ENCODE measurements at places on chromosomes 16 and 17.

- no peak for DNase-seq
Measured at GRCh38 chr16:57640612-57641011, 12.2 kb downstream of the ADGRG1 start.

- no peak for DNase-seq
Measured at GRCh38 chr16:13906168-13907089, 13.5 kb upstream of the ERCC4 start.

DNA sequence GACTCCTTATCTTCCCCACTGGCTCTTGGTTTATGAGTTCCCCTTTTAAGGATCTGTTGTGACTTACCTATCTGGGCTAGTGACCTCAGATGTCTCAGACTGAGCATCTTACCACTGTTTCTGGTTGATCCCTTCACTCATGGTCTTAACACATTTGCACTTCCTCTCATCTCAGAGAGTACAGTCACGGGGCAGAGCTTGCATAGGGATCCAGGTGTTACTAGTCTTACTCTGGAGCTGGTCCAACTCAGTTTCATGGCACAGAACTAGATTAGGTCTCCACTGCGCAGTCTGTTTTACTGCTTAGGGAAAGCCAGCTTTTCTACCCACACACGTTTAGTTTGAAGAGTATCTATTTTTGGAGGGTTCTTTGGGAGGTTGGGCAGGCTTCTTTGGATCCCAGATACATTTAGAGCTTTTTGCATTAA lies 10.2 kb downstream of the GABARAPL2 start:
- DNase-seq = no peak

GRCh38 chr17:47232465-47232864 lies 21.2 kb upstream of the ITGB3 start:
- DNase-seq = no peak

DNA sequence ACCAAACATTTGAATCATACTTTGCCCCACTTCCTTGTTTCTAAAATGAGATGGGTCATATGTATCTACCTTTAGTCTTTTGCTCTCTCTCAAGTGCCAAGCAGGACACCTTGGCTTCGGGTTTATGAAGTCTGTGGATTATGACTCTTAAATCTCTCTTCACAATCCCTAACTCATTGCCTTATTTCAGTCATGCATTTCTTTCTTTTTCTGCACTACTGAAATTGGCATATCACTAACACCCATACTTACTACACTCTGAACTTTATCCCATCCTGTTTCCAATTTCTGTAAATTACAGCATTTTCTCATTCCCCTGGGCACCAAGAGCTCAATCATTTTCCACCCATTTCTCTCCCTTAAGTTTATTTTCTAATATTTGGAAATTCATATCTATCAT lies 42.0 kb downstream of the ABCA9 start:
- no peak for DNase-seq

DNA sequence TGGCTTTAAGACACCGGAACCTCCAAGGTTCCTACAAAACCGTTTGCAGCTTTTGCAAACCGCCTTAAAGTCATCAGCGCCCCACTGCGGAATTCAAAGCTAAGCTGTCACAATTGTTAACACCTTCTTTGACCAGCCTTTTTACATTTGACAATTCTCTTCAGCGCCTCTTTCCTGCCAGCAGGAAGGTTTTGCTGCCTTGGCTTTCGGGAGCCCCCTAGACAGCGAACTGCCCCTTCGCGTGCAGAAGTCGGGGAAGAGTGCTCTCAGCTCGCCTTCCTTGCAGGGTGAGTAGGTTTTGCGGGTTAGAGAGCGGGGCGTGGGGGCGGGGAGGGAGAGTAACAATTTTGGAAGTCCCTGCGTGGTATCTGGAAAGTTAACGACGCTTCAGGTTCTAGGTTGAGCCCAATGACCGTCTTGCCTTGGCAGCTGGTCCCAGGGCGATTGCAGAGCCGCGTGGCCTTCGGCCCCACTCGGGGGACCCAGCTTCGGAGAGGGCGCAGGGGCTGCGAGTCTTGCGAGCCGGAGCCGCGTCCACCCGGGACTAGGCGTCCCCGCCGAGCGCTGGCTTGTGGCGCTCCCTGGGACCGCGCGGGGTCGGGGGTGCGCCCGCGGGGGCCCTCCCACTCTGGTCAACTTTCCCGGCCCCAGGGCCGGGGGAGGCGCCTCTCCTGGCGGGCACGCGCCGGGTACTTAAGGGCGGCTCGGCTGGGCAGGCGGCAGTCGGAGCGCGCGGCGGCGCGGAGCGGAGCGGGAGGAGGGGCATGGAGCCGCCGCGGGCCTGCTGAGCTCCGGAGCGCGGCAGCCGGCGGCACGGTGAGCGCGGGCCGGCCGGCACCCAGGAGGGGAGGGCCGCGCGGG lies at the start of gene HAS3:
Gene HAS3 (plus strand): TSS at position 153 of the 861 bp plus-strand sequence. CDS start 3,743 bp downstream, outside the sequence.
- DNase-seq = no peak

DNA sequence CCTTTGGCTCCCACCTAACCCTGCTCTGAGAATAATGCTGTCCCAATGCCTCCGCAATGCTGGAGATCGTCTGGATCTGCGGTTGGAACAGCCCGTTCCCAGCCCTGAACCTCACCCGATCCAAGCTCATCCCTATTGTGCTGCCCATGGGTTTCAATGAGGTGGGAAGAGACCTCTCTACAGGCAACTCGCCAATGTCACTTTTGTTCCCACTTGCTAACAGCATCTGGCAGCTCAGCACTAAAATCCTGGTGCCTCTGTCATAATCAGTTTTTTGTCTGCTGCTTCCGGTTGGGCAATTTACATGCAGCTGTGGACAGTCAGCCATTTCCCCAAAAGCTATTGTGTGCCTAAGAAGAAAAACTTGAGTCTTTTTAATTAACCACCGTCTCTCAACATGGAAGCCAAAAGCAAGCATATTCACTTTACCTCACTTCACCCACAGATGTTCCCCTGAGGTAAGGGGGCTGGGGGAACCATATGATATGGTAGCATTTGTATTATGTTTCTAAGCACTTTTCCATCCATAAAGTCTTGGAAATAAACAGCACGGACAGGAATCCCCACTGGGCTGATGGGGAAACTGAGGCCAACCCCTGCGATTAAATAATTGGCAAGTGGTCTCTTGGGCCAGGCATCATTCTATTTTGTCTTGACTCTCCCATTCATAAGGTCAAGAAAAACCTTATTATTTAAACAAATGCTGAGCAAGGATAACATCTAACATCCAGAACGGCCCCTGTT lies 159.2 kb upstream of the CDH5 start:
- DNase-seq = no peak

DNA sequence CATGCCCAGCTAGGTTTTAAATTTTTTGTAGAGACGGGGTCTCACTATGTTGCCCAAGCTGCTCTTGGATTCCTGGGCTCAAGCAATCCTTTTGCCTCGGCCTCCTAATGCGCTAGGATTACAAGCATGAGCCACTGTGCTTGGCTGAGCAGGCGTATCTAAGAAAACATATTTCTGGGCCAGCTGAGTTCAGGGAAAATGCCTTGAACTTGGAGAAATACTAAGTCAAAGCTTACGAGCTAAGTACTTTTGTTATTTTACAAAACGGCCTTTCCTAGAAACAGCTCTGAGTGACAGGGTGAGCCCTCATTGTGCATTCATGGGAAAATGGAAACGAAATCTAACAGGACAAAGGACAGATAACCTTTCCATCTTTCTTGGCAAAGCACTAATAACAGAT lies 24.7 kb downstream of the DNAI2 start:
- DNase-seq = no peak

- no peak for DNase-seq
Measured at GRCh38 chr16:75022567-75022966, 23.7 kb downstream of the ZNRF1 start.

- no peak for DNase-seq
Measured at GRCh38 chr17:48892940-48893645, 506 bp downstream of the ATP5MC1 start.

DNA sequence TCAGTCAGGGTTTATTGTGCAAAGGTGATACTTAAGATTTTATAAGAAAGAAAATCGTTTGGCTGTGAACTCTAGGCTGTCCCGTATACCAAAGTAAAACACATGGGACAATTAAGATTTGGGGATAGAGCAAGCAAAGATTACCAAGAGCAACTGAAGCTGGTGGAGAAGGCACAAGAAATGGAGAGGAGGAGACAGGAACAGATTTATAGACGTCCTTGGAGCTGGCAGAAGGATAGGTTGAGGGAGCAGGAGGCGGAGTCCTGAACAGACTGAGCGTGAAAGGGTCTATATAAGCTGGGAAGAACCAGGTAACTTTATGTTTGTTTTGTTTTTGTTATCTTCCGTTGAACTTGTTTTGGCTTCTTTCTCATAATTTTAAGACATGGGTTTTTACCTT lies 3.8 kb downstream of the TNRC6C start:
- DNase-seq = no peak

GRCh38 chr17:72440961-72441360 lies 320.1 kb downstream of the SOX9 start:
- DNase-seq = no peak

- DNase-seq = no peak
Measured at GRCh38 chr16:7638306-7638705, 305.7 kb downstream of the RBFOX1 start.

DNA sequence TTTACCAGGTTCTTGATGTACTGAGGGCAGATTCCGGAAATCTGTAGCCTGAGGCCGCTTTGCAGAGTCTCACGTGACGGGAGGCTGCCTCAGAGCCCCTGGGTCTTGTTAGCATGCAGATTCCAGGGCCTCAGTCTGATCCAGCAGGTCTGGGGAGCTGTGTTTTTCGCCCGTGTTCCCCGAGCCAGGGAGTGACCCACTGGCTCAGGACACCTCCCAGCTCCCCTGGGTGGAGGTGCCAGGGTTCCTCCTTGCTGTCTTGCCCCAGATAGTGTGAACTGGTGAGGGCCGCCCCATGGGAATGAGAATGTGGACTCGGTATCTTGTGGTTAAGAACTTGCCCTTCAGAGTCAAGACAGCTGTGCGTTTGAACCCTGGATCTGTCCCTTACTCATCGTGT lies 98.6 kb downstream of the OR1D5 start:
- DNase-seq = no peak

- DNase-seq = peak; percentile 56
Measured at GRCh38 chr17:29124135-29124924, 55.9 kb downstream of the MYO18A start.

DNA sequence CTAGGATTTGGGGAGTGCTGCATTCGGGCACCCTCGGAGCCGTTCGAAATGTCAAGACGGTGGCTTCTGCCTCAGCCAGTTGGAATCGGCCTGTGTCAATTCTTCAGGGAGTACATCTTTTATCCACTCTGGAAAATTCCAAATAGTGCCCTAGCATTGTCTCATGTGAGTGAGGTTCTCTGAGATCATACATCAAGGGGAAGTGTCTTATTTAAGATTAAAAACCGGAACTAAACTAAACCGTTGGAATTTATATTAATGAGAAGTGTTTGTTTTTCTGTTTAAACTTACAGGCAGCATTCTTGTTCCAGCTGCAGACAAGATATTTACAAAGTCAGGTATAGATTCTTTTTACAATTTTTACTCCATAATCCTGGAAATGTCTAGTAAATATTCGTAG lies 56.8 kb downstream of the SLC47A1 start:
- DNase-seq = no peak

DNA sequence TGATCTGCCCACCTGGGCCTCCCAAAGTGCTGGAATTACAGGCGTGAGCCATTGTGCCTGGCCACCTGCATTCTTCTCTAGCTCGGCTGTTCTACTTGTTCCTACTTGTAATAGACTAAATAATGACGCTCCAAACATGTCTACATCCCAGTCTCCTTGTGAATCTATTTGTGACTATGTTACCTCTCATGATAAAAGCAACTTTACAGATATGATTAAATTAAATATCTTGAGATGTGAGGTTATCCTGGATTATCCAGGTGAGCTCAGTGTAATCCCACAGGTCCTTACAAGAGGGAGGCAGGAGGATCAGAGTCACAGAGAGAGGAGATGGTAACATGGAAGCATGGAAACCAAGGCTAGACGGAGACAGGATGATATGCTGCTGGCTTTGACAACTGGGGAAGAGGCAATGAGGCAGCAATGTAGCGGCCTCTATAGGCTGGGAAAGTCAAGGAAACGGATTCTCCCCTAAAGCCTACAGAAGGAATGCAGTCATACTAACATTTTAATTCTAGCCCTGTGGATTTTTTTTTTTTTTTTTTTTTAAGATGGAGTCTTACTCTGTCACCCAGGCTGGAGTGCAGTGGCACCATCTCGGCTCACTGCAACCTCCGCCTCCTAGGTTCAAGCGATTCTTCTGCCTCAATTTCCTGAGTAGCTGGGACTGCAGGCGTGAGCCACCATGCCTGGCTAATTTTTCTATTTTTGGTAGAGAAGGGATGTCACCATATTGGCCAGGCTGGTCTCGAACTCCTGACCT lies 5.0 kb upstream of the LASP1 start:
- DNase-seq = peak; percentile 52

DNA sequence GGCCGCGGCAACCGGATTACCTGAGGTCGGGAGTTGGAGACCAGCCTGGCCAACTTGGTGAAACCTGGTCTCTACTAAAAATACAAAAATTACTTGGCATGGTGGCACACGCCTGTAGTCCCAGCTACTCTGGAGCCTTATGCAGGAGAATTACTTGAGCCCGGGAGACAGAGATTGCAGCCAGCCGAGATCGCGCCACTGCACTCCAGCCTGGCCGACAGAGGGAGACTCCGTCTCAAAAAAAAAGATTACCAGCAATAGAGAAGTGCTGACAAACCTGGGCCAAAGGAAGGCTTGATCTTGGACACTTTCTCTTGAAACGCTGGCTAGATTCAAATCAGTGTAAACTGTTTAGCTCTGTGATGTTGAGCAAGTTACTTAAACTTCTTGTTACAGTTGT lies 4.3 kb downstream of the MT1H start:
- peak; percentile 19 for DNase-seq

DNA sequence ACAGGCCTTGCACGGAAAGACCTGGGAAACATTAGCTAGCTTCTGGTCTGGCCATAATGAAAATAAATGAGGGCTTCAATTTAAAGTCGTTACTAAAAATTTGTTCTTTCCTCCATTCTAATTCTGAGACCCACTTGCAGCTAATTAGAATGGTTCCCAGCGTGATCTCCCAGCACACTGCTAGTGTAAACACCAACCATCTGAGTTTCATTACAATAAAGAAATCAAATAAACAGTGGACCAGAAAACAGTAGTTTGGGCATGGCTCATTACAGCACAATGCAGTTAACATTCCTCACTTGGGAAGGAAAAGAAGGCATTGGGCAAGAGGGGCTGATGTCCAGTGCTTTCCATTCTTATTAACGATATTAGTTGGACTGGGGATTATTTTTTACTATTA lies 410.9 kb upstream of the SOX9 start:
- DNase-seq = no peak

- DNase-seq = peak; percentile 44
Measured at GRCh38 chr17:56499799-56500388, 93.6 kb upstream of the NOG start.

GRCh38 chr16:30740364-30741251 lies 7.6 kb upstream of the PHKG2 start:
- no peak for DNase-seq

GRCh38 chr17:59004338-59005111 lies 102.2 kb downstream of the TRIM37 start:
- DNase-seq = peak; percentile 69

GRCh38 chr16:265711-266110 lies 10.0 kb downstream of the RGS11 start:
- no peak for DNase-seq

GRCh38 chr17:39665642-39666224 lies 584 bp downstream of the TCAP start:
- DNase-seq = no peak
